ENCODE measurements at places on chromosomes 4 and X. TPM values are rescaled to one million over a fixed set of nuclear protein-coding genes. Genes with fewer than 3 reads are reported as not detected.

Gene GPC4
- total RNA-seq: 32.8 TPM

Gene NWD2
- 0.17 TPM for total RNA-seq

Gene DSPP
- not detected for total RNA-seq

Gene SLC6A14
- not detected for total RNA-seq

Gene STK26
- total RNA-seq: 1.7 TPM

All from glutamatergic neuron (in vitro differentiated cells).